ENCODE measurements at places on chromosomes 16 and 17. TPM values are rescaled to one million over a fixed set of nuclear protein-coding genes. Genes with fewer than 3 reads are reported as not detected.

DNA sequence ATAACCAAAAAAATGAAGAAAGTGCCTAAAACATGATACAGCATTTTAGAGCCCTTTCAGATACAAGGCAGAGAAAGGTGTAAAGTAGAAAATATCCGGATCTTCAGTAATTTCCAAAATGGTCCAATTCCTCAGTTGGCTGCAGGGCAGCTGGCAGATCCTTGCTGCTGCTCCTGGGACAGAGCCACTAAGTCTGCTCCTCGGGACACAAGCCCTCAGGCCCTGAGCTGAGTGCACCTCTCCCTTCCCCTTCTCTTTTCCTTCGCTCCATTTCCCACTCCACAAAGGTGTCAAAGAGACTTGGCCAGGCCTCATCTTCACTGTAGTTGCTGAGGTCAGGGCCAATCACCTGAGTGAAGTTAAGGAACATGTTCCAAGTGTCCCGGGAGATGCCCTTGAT is 40.5 kb downstream of the DCUN1D3 start:
- DNase-seq: no peak

DNA sequence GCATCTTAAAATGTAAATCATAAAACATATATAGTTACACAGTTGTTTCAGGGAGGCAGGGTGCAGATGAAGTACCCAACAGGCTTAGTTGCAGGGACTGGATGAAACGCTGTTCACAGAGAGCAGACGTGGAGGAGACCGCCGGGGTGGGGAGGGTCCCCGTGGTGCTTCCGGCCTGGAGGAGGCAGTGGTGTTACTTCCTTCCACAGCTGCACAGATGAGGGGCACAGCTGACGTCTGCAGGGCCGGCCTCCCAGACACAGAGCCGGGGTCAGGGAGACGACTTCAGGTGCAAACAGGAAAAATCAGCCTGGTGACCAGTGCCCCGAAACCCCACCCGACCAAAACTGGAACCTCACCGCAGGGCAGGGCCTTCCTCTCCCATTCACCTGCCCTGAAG is 17.1 kb downstream of the SPIRE2 start:
- DNase-seq: no peak

GRCh38 chr17:44137891-44138709 is 3.6 kb upstream of the HROB start:
- DNase-seq: peak; percentile 99

- peak; percentile 47 for DNase-seq
These were observed 20.5 kb downstream of the EFTUD2 start for GRCh38 chr17:44878627-44879221.

- DNase-seq: peak; percentile 88
These were observed 2.0 kb upstream of the SCN4A start for GRCh38 chr17:63974594-63975192.

DNA sequence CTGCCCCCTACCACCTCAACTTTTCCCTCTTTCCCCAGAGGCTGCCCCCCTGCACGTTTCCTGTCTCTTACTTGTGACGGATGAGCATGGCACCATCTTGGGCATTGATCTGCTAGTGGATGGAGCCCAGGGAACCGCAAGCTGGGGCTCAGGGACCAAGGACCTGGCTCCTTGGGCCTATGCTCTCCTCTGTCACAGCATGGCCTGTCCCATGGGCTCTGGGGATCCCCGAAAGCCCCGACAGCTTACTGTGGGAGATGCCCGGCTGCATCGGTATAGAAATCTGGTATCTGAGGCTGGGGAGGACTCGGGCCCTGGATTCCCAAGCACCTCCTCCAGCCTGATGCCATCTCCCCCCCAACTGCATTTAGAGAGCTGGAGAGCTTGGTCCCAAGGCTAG is 1.8 kb upstream of the CXCL16 start:
- no peak for DNase-seq

DNA sequence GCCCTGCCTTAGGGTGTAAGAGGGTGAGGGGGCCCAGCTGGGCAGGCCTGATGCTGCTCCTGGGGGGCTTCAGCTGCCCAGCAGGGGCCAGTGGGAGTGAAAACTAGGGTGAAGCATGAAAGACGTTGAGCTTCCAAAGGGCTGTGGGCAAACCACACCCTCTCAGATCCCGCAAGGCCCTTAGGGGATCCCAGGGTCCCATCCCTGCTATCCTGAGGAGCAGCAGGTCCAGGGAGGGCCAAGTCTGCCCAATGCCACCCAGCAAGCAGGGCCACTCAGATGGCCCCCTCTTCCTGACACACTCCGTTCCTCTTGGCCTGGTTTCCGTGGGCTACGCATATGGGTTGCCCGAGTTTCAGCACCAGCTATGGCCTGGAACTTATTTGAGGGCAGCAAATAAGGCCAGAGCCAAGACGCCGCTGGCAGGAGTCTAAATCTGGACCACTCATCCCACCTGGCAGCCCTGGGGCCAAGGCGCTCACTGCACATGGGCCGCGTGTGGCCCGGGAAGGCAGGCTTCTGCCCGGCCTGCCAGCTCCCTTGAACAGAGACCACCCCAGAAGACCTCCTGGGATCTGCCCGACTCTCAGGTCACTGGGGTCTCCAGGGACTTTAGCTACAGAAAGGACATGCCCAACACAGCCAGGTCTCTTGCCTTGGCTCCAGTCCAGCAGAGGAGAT is 4.2 kb downstream of the ATP2A3 start:
- DNase-seq: no peak

DNA sequence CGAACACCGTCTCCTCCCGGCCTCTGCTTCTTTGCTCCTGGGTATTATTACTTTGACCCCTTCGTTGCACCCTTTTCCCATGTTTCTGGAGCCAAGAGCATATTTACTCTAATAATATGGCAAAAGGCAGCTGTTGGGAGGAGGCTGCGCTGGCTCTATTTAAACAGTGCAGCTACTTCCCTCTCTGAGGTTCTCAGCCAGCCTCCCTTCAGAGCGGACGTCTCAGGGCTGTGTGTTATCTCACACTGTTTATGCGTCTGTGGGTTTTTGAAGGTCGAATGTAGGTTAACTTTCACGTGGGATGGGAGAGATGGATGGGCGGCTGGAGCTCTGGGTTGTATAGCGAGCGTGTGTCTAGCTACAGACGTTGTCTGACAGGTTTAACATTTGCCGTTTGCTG is 45.3 kb downstream of the COX4I1 start:
- DNase-seq: no peak

- DNase-seq: peak; percentile 11
These were observed 22.7 kb downstream of the BCO1 start for GRCh38 chr16:81261049-81261648.

Gene RILP
- total RNA-seq: 20.3 TPM

Gene SEPTIN12
- total RNA-seq: not detected

Gene RHBDL1
- total RNA-seq: 2.8 TPM

Gene KRT20
- not detected for total RNA-seq

Gene CYGB
- 0.05 TPM for total RNA-seq

Gene MVP
- total RNA-seq: 243 TPM

Gene COX6A2
- not detected for total RNA-seq

Gene PGAP3
- total RNA-seq: 10.8 TPM

Gene CFAP52
- total RNA-seq: not detected

Data from A172 (cell line).